ENCODE measurements at places on chromosomes 11 and 22.

GRCh38 chr11:70734379-70734778 is 336.1 kb downstream of the CTTN start:
- no peak for DNase-seq

DNA sequence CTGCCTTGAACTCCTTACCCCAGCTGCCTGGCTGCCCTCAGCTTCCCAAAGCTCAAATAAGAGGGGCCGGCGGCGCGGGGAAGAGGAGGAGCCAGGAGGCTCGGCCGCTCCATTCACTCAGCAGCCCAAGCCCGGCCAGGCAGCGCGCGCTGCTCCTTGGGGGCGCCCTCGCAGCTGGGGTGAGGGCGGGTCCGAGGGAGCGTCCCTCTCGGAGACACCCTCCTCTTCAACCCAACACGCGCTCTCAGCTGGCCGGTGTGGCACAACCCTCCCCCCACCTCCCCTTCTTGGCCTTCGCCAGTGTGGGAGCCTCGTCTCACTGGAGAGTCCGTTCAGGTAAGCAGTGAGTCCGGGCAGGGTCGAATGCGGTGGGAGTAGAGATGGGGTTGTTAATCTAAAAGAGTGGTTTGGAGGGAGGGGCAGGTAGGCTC is at the start of gene WT1:
Gene WT1 (minus strand): TSS at position 29 of the 431 bp plus-strand sequence.
- no peak for DNase-seq

DNA sequence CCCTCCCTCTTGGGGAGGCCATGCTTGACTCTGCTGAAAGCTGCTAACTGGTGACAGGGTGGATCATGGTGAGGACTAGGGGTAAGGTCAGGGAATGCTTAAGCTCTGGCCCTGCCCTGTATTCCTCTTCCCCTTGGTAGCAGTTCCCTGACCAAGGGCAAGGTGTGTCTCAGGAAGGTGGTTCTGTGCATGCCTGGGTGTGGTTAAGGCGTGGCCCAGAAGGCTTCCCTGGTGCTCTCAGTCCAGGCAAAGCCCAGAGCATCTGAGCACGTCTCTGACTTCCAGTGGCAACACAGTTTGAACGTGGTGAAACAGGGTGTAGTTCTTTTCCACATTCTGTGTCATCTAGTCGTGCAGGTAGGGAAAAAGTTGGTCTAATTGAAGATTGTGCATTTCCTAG is 53.1 kb upstream of the HORMAD2 start:
- DNase-seq, result no peak

DNA sequence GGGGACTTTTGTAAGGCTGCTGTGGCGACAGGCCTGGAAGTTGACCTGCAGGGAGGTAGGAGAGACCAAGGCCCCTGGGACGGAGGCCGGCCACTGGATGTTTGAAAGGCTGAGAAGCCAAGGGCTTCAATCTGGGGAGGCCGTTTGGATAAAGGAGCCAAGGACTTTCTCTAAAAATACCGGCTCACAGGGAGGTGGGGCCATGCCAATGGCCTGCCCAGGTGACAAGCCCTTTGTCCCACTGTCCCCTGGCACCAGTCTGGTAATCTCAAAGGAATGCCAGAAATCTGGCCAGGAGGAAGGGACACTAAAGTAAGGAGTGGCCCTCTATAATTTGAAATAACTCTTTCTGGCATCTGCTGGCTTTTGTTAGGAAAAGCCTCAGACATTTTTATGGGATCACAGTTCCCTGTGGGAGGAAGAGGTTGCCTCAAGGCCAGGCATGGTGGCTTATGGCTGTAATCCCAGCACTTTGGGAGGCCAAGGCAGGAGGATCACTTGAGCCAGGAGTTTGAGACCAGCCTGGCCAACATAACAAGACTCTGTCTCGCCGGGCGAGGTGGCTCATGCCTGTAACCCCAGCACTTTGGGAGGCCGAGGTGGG is 1.9 kb upstream of the CHKA start:
- DNase-seq, result no peak

DNA sequence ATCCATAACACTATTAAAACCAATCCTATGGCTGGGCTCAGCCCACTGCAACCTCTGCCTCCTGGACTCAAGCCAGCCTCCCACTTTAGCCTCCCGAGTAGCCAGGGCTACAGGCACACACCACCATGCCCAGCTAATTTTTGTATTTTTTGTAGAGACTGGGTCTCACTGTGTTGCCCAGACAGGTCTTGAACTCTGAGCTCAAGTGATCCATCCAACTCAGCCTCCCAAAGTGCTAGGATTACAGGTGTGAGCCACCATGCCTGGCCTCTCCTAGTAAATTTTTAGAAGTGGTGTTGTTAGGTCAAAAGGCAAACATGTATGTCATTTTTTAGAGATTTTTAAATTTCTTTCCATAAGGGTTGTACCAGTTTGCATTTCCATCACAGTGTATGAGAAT is 14.2 kb downstream of the F2 start:
- DNase-seq, result no peak

Data from substantia nigra (tissue), 51 donors.